ENCODE measurements at places on chromosomes 7 and 10. TPM values are rescaled to one million over a fixed set of nuclear protein-coding genes. Genes with fewer than 3 reads are reported as not detected.

The SLC26A5 gene
- 0.25 TPM for total RNA-seq

DNA sequence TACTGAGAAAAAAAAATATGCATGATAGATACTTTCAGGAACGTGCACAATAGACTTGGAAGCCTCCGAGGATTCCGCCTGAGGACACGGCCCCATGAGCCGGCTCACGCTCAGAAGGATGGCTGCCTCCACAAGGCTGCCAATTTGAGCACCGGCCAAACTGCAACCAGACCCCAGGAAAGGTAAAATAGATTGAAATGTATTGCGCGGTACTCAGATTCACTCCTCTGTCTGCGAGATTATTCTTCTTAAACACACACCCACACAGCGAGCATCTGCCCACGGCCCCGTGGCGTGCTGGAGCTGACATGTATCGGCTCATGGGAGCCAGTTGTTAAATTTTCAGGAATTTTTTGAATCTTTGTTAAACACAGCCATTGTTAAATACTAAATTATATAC lies 653.2 kb upstream of the MKI67 start:
- no peak for DNase-seq
- H3K4me1 ChIP-seq, result no peaks in the 10 kb centered on the region
- no peak overlapping the region for H3K4me3 ChIP-seq
- no peaks in the 10 kb centered on the region for H3K27me3 ChIP-seq

GRCh38 chr7:36115448-36116321 lies 37.4 kb upstream of the EEPD1 start:
- H3K27ac ChIP-seq, result no peak overlapping the region
- no peak overlapping the region for H3K4me3 ChIP-seq
- H3K36me3 ChIP-seq, result no peaks in the 10 kb centered on the region

- H3K27ac ChIP-seq, result peak overlapping the region; percentile 74
- peak overlapping the region; percentile 31 for H3K4me3 ChIP-seq
- H3K36me3 ChIP-seq, result peaks cover 8% of the 10 kb centered on the region
These were observed 15.4 kb upstream of the PRF1 start for GRCh38 chr10:70617798-70618568.

- H3K4me1 ChIP-seq, result peaks cover 26% of the 10 kb centered on the region
- no peaks in the 10 kb centered on the region for H3K36me3 ChIP-seq
- no peak for DNase-seq
- H3K27ac ChIP-seq, result peak overlapping the region; percentile 80
- H3K4me3 ChIP-seq, result peak overlapping the region; percentile 18
- H3K27me3 ChIP-seq, result peaks cover 86% of the 10 kb centered on the region
These were observed 1.4 kb upstream of the HOXA7 start for GRCh38 chr7:27157702-27158431.

The LCOR gene
- 33.8 TPM for total RNA-seq

GRCh38 chr7:85130702-85131101 lies 56.2 kb downstream of the SEMA3D start:
- no peaks in the 10 kb centered on the region for H3K4me1 ChIP-seq
- H3K27me3 ChIP-seq, result no peaks in the 10 kb centered on the region
- no peak for DNase-seq
- no peak overlapping the region for H3K4me3 ChIP-seq

GRCh38 chr7:80722616-80723195 lies 84.3 kb downstream of the CD36 start:
- H3K36me3 ChIP-seq, result no peaks in the 10 kb centered on the region
- peaks cover 2% of the 10 kb centered on the region for H3K27me3 ChIP-seq
- DNase-seq, result no peak
- H3K27ac ChIP-seq, result no peak overlapping the region

The CHAT gene
- total RNA-seq, result not detected

The HTR5A gene
- not detected for total RNA-seq

The ASAH2 gene
- total RNA-seq, result 3.5 TPM

- no peak overlapping the region for H3K27ac ChIP-seq
- H3K36me3 ChIP-seq, result no peaks in the 10 kb centered on the region
- H3K4me1 ChIP-seq, result peaks cover 3% of the 10 kb centered on the region
- H3K4me3 ChIP-seq, result no peak overlapping the region
These were observed 36.0 kb upstream of the ARHGAP21 start for GRCh38 chr10:24759672-24760071.

GRCh38 chr7:351681-352480 lies 61.9 kb downstream of the FOXL3 start:
- H3K27me3 ChIP-seq, result no peaks in the 10 kb centered on the region
- H3K27ac ChIP-seq, result no peak overlapping the region
- H3K4me3 ChIP-seq, result no peak overlapping the region
- peak; percentile 73 for DNase-seq
- peaks cover 11% of the 10 kb centered on the region for H3K4me1 ChIP-seq

DNA sequence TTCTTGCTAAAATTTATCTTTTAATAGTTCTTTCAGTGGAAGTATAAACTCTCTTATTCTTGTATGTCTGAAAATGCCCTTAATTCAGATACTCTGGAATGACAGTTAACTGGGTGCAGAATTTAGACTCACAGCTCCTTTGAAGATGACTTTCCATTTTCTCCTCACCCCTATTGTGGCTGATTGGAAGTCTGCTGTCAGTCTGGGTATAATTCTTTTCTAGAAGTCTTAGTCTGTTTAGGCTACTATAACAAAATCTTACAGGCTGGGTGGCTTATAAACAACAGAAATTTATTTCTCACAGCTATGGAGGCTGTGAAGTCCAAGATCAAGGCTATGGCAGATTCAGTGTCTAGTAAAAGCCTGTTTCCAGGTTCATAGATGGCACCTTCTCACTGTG lies 145.2 kb upstream of the GDF10 start:
- H3K36me3 ChIP-seq, result peaks cover 12% of the 10 kb centered on the region
- no peak for DNase-seq
- H3K4me1 ChIP-seq, result peaks cover 6% of the 10 kb centered on the region
- no peaks in the 10 kb centered on the region for H3K27me3 ChIP-seq
- H3K4me3 ChIP-seq, result no peak overlapping the region

The NPTX2 gene
- not detected for total RNA-seq

- peak overlapping the region; percentile 45 for H3K27ac ChIP-seq
- peak overlapping the region; percentile 32 for H3K4me3 ChIP-seq
- H3K27me3 ChIP-seq, result no peaks in the 10 kb centered on the region
- peaks cover 15% of the 10 kb centered on the region for H3K4me1 ChIP-seq
These were observed 212.4 kb downstream of the ELFN1 start for GRCh38 chr7:1882451-1882850.

The TWIST1 gene
- total RNA-seq, result not detected

DNA sequence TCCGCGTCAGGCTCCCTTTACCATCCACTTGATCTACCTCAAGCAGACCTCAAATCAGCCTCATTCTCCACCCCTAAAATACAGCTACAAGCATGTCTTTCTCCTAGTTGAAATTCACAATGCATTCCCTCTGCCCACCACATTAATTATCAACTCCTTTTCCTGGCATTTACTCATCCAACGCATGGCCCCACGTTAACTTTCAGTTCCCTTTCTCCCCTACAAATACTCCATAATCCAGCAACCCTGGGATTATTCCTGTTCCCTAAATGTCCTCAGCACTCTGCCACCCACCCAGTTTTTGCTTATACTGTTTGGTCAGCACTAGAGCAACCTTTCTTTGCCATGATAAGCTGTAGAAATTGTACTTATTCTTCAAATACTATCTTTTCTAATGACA lies 5.7 kb upstream of the VIM start:
- H3K27me3 ChIP-seq, result no peaks in the 10 kb centered on the region
- DNase-seq, result no peak
- H3K27ac ChIP-seq, result no peak overlapping the region
- peaks cover 33% of the 10 kb centered on the region for H3K4me1 ChIP-seq

DNA sequence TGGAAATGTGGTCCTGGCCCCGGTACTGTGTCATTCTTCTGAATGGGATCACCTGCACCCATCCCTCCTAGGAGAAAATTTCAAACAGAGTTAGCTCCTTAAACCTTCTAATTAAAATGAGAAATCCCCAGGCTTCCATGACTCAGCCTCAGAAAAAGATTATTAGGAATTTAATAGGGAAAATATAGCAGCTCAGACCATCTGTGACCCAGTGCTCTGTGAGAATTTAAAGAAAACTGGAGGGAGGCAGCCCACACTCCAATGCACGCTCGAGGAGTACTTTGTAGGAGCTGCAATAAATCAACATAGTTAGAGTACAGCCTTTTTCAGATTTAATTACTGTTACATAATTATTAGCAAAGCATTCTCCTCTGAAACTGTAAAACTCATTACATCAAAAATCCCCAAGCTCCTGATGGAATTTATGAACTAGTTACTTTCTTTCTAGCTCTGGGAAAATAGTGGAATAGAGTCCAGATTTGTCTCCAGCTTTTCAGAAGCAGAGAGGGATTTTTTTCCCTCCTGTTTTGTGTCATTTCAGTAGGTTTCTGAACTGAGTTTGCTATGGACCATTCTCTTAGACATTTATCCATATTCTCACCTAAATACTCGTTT lies 30.1 kb downstream of the NEUROD6 start:
- H3K36me3 ChIP-seq, result no peaks in the 10 kb centered on the region
- H3K4me1 ChIP-seq, result no peaks in the 10 kb centered on the region
- no peak overlapping the region for H3K4me3 ChIP-seq
- no peaks in the 10 kb centered on the region for H3K27me3 ChIP-seq

The PSMC2 gene
- total RNA-seq, result 99.7 TPM

GRCh38 chr10:110151467-110151866 lies 55.9 kb upstream of the MXI1 start:
- H3K27me3 ChIP-seq, result peaks cover 87% of the 10 kb centered on the region
- H3K36me3 ChIP-seq, result no peaks in the 10 kb centered on the region
- DNase-seq, result no peak
- peaks cover 20% of the 10 kb centered on the region for H3K4me1 ChIP-seq

The PLAU gene
- 0.62 TPM for total RNA-seq

DNA sequence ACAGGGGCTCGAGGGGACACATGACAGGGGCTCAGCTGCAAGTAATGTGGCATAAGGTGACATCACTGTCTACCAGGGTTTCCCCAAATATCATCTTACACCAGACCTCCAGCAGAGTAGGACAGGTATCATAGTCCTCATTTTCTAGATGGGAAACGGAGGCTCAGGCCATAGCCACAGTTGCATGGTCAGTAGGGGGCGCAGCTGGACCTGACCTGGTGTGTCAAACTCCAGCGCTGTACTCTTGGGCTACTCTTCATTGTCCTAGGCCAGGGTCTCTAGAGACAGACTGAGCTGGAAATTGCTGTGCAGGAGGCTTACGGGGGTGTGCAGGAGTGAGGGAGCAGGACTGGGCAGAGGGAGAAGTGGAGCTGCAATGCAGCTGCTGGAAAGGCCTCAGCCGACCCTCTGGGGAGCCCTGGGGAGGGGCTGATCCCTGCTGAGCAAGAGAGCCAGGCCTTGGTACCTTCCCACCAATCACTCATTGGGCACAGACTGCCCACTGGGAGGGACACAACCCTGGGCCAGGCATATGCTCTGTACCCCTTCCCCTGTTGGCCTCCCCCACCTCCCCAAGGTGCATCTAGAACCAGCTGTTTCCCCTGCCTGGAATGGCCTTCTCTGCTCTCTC lies 89.9 kb downstream of the CDH23 start:
- H3K4me1 ChIP-seq, result no peaks in the 10 kb centered on the region
- no peak overlapping the region for H3K4me3 ChIP-seq
- peaks cover 4% of the 10 kb centered on the region for H3K27me3 ChIP-seq
- no peak overlapping the region for H3K27ac ChIP-seq

The AOC1 gene
- not detected for total RNA-seq

DNA sequence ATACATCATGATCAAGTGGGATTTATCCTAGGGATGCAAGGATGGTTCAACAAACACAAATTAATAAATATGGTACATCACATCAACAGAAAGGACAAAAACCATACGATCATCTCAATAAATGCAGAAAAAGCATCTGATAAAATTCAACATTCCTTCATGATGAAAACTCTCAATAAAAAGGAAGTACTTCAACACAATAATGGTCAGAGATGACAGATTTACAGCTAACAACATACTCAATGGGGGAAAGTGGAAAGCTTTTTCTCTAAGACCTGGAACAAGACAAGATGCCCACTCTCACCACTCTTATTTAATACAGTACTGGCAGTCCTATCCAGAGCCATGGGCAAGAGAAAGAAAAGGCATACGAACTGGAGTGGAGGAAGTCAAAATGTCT lies 39.9 kb upstream of the PRR15 start:
- H3K4me3 ChIP-seq, result no peak overlapping the region
- no peaks in the 10 kb centered on the region for H3K27me3 ChIP-seq
- DNase-seq, result no peak
- H3K4me1 ChIP-seq, result no peaks in the 10 kb centered on the region

DNA sequence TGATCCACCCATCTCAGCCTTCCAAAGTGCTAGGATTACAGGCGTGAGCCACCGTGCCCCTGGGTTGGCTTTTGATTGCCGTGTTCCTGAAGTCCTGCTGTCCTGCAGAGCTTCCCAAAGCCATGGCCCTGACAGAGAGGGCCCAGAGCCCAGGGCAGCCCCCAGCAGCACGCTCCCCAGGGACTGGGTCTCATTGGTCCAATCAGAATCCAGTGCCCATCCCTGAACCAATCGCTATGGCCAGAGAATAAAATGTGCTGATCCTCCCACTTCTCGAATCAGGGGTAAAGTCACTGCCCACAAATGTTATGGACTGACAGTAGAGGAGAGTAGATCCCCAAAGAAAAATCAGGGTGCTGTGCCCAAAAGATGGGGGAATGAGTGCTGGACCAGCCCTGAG lies 5.0 kb upstream of the C10orf105 start:
- peaks cover 2% of the 10 kb centered on the region for H3K36me3 ChIP-seq
- peaks cover 51% of the 10 kb centered on the region for H3K4me1 ChIP-seq
- DNase-seq, result no peak
- peak overlapping the region; percentile 73 for H3K27ac ChIP-seq
- H3K27me3 ChIP-seq, result no peaks in the 10 kb centered on the region

- H3K27ac ChIP-seq, result peak overlapping the region; percentile 70
- no peak overlapping the region for H3K4me3 ChIP-seq
- peaks cover 10% of the 10 kb centered on the region for H3K4me1 ChIP-seq
- no peaks in the 10 kb centered on the region for H3K36me3 ChIP-seq
These were observed 55.2 kb downstream of the PWWP2B start for GRCh38 chr10:132452216-132452650.

The HHEX gene
- total RNA-seq, result 0.37 TPM

DNA sequence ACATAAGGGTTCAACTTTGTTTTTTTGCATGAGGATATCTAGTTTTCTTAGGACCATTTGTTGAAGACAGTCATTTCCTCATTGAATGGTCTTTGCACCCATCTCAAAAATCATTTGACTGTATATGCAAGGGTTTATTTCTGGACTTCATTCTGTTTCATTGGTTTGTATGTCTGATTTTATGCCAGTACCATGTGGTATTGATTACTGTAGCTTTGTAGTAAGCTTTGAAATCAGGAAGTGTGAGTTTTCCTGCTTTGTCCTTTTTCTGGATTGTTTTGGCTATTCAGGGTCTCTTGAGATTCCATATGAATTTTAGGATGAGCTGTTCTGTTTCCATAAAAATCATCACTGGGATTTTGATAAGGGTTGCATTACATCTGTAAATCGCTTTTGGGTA lies 63.9 kb downstream of the SND1 start:
- DNase-seq, result no peak
- H3K4me3 ChIP-seq, result no peak overlapping the region
- no peaks in the 10 kb centered on the region for H3K27me3 ChIP-seq
- peaks cover 53% of the 10 kb centered on the region for H3K36me3 ChIP-seq
- peaks cover 11% of the 10 kb centered on the region for H3K4me1 ChIP-seq

DNA sequence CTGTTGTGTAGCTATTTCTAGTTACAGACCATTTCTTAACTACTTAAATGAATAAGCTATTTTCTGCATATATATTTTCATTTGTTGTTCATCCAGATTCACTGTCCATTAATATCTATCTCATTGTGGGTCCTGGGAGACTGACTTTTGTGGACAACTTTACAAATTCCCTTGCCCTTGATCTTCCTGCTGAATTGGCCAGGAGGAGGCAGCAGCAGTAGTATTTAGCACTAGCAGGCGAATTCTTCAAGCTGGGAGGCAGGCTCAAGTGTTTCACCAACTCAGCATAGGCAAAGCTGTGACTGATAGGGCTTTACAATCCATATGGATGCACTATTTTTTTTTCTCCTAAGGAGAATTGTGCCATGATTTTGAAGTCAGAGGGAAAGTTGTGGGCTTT lies 461.0 kb upstream of the NRG3 start:
- no peaks in the 10 kb centered on the region for H3K4me1 ChIP-seq
- DNase-seq, result no peak
- no peak overlapping the region for H3K27ac ChIP-seq

The CALHM1 gene
- 0.74 TPM for total RNA-seq

Data from activated naive CD8-positive, alpha-beta T cell treated with anti-CD3 and anti-CD28 coated beads, Interleukin-2, amount 10 ng/mL, durations not matched to agents 7 days and 5 days (primary cell).